ENCODE measurements at places on chromosomes 4 and X. TPM values are rescaled to one million over a fixed set of nuclear protein-coding genes. Genes with fewer than 3 reads are reported as not detected.
A peak's percentile ranks its signal among the peaks of the same experiment; 100 is the strongest.

DNA sequence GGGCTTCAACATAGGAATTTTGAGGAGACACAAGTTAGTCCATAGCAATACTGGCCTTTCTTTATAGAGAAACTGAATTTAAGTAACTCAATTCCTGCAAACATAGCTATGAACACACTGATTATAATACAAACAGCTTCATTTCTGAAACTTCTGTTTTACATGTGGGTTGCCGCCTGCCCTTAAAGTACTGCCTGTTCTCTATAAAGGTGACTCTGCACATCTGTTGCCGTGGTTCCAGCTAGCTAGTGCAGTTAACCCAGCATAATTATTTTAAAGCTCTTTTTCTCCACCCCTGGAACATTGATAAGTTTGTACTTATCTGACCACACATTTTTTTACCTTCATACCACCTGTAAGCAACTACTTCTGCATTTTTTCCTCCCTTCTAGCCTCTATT lies 177.6 kb downstream of the NWD2 start:
- DNase-seq = no peak

- DNase-seq = no peak
These were observed 29.1 kb upstream of the GALNT7 start for GRCh38 chr4:173139561-173139960.

GRCh38 chr4:3834186-3834662 lies 68.0 kb downstream of the ADRA2C start:
- no peak for DNase-seq

GRCh38 chr4:1014291-1015167 lies 3.1 kb downstream of the FGFRL1 start:
- no peak for DNase-seq

DNA sequence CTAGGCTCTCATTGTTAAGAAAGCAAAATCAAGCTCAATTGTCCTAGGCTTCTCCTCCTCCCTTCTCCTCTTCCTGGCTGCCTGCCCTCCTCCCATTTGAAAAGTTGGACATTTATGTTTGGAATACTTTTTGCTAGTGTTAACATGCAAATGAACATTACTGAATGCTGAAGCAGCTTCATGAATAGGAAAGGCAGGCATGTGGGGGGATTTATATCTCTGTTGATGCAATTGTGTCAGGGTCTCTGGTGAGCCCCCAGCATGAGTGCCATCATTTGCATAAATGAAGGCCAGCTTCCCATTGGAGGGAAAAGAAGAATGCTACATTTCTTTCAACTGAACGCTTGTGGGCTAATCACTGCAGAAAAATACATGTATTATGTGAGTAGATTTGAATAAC lies 160.1 kb upstream of the NDST3 start:
- no peak for DNase-seq

GRCh38 chrX:20067709-20068561 lies 48.8 kb downstream of the MAP7D2 start:
- DNase-seq = no peak

GRCh38 chr4:71487344-71487920 lies 148.6 kb downstream of the SLC4A4 start:
- DNase-seq = no peak

DNA sequence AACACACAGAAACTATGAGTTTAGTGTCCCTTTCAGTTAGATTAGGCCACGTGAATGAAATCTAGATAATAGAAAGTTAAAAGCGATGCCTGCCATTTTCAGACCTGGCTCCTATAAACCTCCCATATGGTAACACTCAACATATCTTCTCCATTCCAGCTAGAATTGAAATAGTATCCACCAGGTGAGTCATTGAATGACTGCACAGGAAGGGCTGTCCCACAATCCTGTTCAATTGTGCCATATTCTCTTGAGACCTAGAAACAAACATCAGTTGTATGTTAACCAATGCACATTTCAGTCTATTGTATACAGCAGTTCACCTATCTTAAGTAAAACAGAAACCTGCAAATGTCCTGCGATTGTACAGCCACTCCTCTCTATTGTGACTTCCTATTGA lies 659.3 kb upstream of the SLIT2 start:
- DNase-seq = no peak

- no peak for DNase-seq
These were observed 206.3 kb downstream of the CBR4 start for GRCh38 chr4:168803732-168804131.

DNA sequence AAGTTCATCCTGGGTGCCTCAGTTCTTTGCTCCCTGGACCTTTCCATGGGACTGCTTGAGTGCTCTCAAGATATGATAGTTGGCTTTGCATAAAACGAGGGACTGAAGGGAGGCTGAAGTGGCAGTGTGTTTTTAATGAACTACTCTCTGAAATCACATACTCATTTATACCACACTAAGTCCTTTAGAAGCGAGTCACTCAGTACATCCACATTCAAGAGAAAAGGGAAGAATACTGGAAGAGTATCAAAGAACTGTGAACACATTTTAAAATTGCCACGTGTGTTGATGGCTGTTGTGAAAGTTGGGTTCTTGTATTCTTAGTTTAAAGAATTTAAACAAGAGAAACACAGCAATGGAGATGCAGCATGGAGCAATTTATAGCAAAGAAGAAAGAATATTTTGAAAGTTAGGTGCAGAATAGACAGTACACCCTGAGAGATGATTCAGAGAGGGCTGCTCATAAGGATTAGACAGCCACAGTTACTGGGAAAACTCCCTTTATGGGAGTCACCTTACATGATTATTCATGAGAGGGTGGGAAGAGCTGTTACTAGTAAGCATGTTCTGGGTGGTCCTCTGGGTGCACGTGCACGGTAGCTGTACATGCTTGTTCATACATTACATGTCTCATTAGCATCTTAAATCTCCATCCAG lies 380.7 kb downstream of the ADGRL3 start:
- no peak for DNase-seq

GRCh38 chr4:2558301-2558700 lies 21.9 kb downstream of the FAM193A start:
- no peak for DNase-seq

DNA sequence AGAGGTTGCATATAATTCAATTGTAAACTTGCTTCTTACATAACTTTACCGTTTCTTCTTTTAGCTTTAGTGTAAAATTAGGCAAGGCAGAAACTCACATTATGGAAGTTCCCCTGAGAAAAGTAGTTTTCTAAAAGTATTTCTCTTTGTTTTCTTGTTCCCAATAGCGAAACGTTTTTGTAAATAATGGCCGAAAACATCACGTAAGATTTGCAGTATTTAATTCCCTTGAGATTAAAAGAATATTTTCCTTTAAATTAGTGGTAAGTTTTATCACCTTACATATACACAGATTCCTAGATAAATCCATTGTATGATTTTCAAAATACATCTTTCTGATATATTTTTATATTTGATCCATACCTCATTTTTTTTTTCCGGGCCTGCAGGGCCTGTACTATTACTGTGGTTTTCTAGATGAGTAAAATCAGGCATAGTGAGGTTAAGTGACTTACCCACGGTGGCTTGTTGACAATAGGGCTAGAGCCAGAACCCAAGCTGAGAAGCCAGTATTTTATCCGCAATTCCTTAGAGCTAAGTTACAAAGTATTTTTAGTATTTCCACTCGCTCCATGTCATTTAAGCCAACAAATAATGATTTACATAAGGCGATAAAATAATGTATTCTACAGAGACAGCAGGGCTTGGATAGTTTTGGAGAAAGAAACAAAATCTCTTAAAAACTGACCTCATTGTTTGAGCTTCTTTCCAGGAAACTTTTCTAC lies 82.2 kb upstream of the VEGFC start:
- no peak for DNase-seq

DNA sequence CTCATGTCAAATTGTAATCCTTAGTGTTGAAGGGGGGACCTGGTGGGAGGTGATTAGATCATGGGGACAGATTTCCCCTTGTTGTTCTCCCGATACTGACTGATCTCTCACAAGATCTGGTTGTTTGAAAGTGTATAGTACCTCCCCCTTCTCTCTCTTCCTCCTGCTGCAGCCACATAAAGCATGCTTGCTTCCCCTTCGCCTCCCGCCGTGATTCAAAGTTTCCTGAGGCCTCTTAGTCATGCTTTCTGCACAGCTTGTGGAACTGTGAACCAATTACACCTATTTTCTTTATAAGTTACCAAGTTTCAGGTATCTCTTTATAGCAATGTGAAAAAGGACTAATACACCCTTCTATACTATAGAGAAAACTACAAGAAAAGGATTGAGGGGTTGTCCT lies 1170.5 kb upstream of the AGA start:
- DNase-seq = no peak

DNA sequence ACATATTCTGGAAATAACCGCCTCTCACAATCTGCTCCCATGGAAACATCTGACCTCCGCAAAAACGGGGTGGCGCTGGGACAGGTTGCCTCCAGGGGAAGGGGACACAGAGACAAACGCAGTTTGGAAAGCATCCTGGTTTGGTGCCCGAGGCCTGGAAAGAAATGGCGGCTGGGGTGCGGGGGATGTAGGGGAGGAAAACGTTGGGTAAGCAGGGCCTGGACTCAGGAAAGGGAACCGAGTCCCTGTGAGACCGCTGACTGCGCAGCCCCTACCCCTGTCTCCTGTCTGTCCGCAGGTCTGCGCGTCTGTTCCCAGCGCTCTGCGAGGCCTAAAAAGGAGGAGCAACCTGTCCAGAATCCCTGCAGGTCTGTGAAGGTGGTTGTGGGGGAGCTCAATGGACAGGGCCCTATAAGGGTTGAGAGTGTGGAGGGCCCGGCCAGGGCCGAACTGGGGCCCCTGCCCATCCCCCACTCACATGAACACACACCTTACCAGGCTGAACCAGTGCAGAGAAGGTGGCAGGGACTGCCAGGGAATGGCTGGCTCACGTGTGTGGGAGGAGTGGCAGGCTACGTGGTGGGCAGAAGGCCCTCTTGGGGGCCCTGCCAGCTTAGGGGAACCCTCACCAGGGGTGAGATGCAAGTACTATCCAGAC lies 672 bp downstream of the TCEAL3 start:
- no peak for DNase-seq

DNA sequence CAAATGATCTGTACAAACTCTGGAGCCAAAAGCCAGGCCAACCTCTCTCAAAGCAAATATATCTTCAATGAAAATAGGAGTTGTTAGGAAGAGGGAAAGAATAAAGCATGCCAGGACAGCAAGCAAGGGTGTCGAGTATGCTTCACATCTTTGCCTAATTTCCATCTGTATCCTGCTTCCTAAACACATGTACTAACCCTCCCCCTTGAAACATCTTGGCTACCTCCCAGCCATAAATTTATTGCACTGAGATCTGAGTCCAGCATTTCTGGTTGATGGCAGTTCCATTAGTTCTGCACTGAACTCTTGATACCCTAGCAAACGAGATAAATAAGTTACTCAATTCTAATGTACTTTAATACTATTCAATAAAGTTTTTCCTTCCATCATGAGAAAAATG lies 430.5 kb upstream of the TRAM1L1 start:
- no peak for DNase-seq

GRCh38 chr4:20352163-20352431 lies 100.4 kb downstream of the SLIT2 start:
- DNase-seq = no peak

DNA sequence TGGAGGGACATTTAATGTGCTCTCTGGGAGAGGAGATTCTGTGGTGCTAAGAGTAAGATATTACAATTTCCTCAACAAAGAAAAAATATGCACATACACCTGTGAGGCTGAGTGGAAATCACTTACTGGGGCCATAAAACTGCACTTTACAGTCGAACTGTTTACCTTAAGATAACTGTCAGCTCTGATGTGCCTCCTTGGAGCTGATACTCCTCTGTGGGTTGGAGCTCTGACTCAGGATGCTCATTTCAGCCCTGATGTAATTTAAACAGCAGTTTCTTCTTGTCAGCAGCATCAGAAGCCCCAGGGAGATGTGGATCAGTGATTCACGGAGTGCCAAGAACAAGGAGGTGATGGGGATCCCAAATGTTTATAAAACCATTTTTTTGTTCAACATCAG lies 241.9 kb upstream of the SFRP2 start:
- no peak for DNase-seq

GRCh38 chr4:152763796-152764195 lies 15.7 kb downstream of the TIGD4 start:
- DNase-seq = no peak

GRCh38 chr4:26223155-26223554 lies 97.7 kb upstream of the RBPJ start:
- DNase-seq = no peak

GRCh38 chr4:17595471-17596005 lies 18.5 kb downstream of the LAP3 start:
- DNase-seq = peak; percentile 67

DNA sequence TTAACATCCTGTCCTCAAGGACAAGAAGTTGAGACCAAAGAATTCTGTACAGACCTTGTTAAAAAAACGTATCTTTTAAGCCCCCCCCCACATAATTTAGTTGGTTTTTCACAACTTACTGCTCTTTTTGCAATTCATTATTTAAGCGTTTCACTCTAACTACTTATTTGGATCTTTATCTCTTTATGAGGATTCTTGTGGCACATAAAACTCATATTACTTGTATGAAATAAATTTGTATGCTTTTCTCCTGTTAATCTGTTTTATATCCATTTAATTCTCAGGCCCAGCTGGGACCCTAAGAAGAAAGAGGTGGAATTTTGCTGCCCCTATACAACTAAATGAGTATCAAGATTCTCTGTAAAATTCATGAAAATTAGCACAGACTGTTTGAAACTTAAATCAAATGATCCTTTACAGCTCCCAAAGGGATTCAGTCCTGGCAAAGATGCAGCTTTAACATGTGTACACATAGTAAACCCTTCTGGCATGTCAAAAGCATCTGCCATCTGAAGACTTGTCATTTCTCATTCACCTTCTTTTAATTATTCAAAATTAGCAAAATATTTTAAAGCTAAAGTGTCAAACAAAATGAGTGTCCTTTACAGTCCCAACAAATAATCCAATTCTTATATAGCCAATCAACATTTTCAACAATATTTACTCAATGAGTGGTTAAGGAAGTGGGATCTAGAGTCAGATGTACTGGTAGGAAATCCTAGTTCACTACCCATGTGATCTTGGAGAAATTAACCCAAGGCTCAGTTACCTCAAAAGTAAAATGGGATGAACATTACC lies 17.7 kb downstream of the ARAP2 start:
- DNase-seq = no peak

SSX2 gene
- not detected for polyA plus RNA-seq

TMEM150C gene
- 0.78 TPM for polyA plus RNA-seq

KCND1 gene
- polyA plus RNA-seq = 0.44 TPM

CXCL3 gene
- not detected for polyA plus RNA-seq

TCEAL3 gene
- 11.4 TPM for polyA plus RNA-seq

GDI1 gene
- polyA plus RNA-seq = 35.7 TPM

GASK1B gene
- 0.20 TPM for polyA plus RNA-seq

AADAT gene
- not detected for polyA plus RNA-seq

FAM184B gene
- polyA plus RNA-seq = not detected

TREX2 gene
- polyA plus RNA-seq = 0.33 TPM

NSG1 gene
- 0.39 TPM for polyA plus RNA-seq

CLRN2 gene
- not detected for polyA plus RNA-seq

DRP2 gene
- 0.14 TPM for polyA plus RNA-seq

CSAG3 gene
- polyA plus RNA-seq = not detected

AWAT2 gene
- not detected for polyA plus RNA-seq

Data from GM12878 (cell line).